Stimulated activated naive CD4-positive, alpha-beta T cell (primary cell): ENCODE measurements at places on chromosomes 3 and 15.

DNA sequence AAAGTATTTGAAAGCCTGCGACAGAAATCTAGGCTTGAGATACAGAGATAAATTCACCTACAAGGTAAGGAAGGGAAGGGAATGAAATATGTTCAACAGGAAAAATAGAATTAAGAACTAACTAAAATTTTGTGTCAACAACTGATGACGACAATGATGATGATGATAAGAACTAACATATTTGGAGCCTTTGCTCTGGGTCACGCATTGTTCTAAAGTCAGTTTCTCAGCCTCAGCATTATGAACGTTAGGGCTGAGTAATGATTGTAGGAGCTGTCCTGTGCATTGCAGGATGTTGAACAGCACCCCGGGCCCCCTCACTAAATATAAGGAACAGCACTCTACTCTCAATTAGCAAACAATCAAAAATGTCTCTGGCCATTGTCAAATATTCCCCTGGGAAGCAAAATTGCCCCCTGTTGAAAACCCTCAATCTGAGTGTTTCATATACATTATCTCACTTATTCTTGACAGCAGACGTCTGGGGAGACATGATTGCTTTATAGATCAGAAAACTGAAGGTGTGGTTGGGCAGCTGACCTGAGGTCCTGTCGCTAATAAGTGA is 88.5 kb downstream of the ERC2 start:
- no peak for DNase-seq

DNA sequence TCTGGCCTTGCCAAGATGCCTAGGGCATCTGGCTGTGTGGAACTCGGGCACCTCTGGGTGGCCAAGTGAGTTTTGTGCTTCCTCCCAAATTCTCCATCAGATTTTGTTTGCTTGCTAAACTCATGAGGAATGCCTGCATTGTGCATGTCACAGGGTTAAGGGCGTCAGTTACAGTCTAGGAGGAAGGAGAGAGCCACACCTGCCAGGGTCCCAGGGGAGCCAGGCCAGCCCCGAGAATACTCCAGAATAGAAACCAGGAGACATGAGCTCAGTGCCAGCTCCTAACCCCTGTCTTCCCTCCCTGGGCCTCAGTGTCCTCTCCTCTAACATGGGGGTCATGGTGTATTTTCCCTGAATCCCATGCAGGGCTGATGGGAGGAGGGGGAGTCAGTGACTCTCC is 22.0 kb upstream of the SKOR1 start:
- no peak for DNase-seq

DNA sequence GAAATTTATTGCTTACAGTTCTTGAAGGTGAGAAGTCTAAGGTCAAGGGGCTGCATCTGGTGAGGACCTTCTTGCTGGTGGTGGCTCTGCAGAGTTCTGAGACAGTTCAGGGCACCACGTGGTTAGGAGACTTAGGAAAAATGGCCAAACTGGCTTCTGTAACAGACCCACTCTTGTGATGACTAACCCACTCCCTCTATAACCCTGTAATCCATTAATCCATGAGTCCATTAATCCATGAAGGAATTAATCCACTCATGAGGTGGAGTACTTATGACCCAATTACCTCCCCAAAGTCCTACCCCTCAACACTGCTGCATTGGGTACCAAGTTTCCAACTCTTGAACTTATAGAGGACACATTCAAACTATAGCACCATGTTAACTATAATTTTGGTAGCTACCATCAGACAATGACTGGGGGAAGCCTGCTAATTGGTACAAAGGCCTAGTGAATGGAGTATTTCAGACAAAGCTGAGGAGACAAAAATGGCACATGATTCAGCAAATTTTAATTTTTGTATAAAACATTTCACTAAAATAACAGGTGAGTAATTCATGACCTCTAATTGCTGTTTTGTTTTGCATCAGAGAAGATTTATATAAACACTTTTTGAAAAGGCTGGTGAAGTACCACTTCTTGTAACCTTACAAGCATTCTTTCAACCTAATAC is 374.1 kb upstream of the TBL1XR1 start:
- no peak for DNase-seq

GRCh38 chr15:70947351-70948335 is 55.0 kb downstream of the LRRC49 start:
- DNase-seq = no peak

DNA sequence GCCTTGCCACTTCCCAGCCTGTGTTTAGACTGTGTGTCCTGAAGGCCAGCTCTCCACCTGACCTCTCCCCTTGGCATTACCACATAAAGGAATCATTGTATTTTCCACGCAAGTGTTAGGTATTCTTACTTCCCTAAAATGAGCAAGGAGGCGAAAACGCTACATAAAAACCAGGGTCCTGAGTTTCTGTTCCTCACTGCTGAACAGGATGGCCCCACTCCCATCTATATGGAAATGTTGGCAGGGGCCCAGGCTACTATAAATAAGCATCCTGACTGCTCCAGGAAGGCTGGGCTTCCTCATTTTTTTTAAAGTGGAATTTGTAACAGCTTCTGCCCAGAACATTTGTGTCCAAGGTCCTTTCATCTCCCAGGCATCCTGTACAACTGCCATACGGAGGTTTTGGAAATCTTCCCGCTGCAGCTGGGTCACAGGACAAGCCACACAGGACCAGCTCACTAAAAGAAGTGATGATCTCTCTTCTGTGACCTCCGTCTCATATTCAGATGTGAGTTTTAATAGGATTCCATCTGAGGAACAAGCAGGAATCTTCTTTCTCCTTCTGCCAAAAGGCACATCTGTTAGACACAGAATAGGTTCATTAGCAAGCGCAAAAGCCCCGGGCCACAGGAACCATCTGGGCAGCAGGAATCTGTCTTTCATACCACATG is 56.4 kb upstream of the LIMD1 start:
- no peak for DNase-seq
